NCI-H1048 (cell line): ENCODE measurements at places on chromosomes 4 and X.

DNA sequence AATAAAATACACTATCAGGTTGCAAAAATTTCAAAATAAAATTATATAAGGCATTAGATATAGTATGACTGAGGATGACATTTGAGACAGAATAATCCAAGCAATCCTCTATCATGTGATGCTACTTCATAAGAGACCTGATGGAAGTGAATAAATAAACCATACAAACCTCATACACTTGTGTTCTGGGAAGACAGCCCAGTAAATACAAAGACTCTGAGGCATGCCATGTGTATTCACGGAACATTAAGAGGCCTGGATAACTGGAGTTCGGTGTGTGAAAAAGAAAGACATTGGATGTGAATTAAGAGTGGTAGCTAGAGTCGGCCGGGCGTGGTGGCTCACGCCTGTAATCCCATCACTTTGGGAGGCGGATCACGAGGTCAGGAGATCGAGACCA is 364.2 kb downstream of the ADAM29 start:
- DNase-seq = no peak

DNA sequence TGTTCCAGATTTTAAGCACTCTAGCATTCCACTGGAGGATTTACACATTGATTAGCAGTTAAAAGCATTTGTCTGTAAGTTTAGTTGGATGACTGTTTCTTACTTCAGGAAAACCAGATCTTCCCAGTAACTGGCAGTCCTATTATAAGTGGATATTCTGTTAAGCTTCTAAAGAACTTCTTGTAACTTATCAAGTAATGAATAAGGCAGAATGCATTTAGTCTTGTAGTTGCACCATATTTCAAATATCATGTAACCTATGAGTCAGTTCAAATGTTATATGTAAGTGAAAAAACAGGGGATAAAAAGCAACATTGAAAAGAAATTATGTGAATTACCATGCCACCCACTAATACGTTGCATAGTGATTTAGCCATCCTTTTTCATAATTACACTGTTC is 30.2 kb upstream of the TENM3 start:
- no peak for DNase-seq

DNA sequence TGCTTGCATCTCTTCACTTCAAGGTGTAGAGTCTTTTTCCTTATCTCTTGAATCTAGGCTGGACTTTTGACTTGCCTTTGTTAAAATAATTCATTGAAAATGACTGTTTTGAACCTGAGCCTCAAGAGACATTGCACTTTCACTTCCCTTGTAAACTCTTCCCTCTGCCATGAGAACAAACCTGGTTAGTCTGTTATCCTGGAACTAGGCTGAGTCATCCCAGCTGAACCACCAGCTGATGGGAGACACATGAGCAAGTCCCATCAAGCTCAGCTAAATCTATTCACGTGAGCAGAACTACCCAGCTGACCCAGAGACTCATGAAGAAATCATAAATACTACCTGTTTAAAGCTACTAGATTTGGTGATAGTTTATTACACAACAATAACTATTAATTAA is 202.3 kb upstream of the CENPE start:
- DNase-seq = no peak

DNA sequence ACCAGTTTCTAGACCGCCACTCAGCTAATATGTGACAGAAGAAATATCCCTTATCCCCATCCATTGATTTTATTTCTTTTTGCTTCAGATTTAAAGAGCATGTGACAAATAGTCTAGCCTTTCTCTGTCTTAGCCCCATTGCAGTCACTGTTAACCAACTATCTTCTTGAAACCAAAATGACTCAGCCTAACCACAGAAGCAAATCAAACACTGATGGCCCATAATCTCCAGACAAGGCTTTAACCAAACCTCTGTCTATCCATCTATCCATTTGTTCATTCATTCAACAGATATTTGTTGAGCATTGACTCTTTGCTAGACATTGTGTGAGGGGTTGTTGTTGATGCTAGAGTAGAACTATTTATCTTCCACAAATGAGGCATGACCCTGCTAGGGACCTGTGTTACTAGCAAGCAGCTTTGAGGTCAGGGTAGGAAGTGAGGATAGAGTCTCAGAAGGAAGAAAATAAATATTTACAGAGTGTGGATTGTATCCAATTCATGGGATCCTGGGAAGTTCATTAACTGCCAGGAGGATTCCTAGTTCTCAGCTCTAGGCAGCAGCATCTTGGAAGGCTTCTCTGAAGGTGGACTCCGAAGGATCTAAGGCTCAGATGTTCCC is 22.5 kb downstream of the HNRNPH2 start:
- no peak for DNase-seq

GRCh38 chr4:149796381-149796780 is 19.3 kb downstream of the IQCM start:
- no peak for DNase-seq

GRCh38 chr4:112279025-112279881 is 6.5 kb downstream of the TIFA start:
- no peak for DNase-seq

GRCh38 chr4:57154191-57154590 is 44.0 kb upstream of the IGFBP7 start:
- DNase-seq = no peak

GRCh38 chr4:126992910-126993309 is 639.8 kb upstream of the INTU start:
- DNase-seq = no peak
